ENCODE measurements at places on chromosomes 6 and 20. TPM values are rescaled to one million over a fixed set of nuclear protein-coding genes. Genes with fewer than 3 reads are reported as not detected.

- H3K4me3 ChIP-seq, result no peak overlapping the region
- DNase-seq, result no peak
- no peak overlapping the region for H3K27ac ChIP-seq
- H3K4me1 ChIP-seq, result no peaks in the 10 kb centered on the region
Observed at GRCh38 chr6:33609019-33609418, 12.1 kb upstream of the ITPR3 start.

- H3K4me3 ChIP-seq, result no peak overlapping the region
- H3K4me1 ChIP-seq, result no peaks in the 10 kb centered on the region
Observed at GRCh38 chr6:6916598-6916997, 191.2 kb upstream of the RREB1 start.

DNA sequence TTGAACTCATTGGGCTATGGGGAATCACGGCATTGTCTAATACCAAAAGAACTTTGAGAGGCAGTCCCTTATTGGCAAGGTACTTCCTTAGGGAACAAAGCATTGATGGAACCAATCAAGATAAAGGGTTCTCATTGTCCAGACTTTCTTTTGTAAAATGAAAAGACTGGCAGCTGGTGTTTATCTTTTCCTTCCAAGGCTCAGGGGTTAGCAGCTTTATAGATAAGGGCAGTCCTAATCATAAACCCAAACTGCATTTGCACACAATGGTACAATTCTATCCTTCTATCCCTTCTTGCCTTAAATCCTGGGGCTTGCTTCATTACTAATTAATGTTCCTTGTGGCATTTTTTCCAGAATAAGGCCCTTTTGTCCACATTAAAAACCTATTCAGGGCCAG, 28.6 kb downstream of the CDK19 start:
- H3K4me1 ChIP-seq, result no peaks in the 10 kb centered on the region
- no peaks in the 10 kb centered on the region for H3K36me3 ChIP-seq
- H3K27ac ChIP-seq, result no peak overlapping the region

DNA sequence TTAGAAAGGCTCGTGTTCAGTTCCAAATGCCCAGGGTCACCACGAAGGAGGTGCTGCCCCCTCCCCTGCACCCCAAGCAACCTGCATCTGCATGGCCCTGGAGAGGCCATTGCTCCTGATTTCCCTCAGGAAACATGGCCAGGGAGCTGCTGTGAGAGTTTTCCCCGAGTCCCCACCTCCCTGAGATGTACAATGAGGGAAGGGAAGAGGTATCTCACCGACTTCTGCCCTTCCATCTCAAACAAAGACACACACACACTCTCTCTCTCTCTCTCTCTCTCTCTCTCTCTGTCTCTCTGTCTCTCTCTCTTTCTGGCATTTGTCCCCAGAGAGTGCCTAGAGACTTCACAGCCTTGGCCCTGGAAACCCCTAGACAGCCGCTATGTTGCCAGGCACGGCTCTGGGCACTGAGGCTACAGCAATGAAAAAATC, 120.4 kb downstream of the MRPL14 start:
- H3K27ac ChIP-seq, result no peak overlapping the region
- H3K36me3 ChIP-seq, result no peaks in the 10 kb centered on the region
- no peak for DNase-seq
- H3K27me3 ChIP-seq, result peaks cover 4% of the 10 kb centered on the region

DNA sequence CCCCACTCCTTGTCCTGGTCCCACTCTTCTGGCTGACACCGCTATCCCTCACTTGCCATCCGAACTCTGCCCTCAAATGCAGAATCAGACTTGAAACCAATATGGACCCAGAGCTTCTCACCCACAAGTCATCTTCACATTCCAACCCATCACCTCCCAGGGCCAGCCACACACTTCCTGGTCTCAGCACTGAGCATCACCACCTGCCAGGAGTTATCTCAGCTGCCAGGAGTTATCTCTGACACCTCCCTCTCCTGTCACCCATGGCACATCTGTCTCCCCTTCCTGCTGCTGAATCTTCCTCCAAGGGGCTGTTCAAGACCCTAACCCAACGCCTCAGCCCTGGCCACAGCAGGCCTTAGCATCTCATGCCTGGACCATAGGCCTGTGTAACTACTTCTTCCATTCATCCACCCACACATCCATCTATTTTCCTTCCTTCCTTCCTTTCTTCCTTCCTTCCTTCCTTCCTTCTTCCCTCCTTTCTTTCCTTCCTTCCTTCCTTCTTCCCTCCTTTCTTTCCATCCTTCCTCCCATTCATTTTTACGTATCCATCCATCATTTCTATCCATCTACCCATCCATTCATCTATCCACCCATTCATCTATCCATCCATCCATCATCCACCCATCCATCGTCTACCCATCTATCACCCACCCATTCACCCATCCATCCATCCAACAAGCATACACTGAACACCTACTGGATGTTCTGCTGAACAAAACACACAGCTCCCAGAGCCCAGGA, 74.6 kb upstream of the NNAT start:
- H3K4me3 ChIP-seq, result no peak overlapping the region
- no peaks in the 10 kb centered on the region for H3K4me1 ChIP-seq
- H3K36me3 ChIP-seq, result no peaks in the 10 kb centered on the region
- no peaks in the 10 kb centered on the region for H3K27me3 ChIP-seq

- DNase-seq, result no peak
- H3K36me3 ChIP-seq, result peaks cover 3% of the 10 kb centered on the region
- H3K4me3 ChIP-seq, result no peak overlapping the region
- H3K4me1 ChIP-seq, result no peaks in the 10 kb centered on the region
Observed at GRCh38 chr6:130076512-130076911, 58.1 kb downstream of the L3MBTL3 start.

Gene ECT2L
- total RNA-seq, result not detected

Data from ascending aorta (tissue), 2 donors.